Stimulated activated CD8-positive, alpha-beta memory T cell treated with anti-CD3 and anti-CD28 coated beads, Interleukin-4, amount 100 ng/mL, for 1 hour (primary cell): ENCODE measurements at places on chromosomes 1 and 21.

DNA sequence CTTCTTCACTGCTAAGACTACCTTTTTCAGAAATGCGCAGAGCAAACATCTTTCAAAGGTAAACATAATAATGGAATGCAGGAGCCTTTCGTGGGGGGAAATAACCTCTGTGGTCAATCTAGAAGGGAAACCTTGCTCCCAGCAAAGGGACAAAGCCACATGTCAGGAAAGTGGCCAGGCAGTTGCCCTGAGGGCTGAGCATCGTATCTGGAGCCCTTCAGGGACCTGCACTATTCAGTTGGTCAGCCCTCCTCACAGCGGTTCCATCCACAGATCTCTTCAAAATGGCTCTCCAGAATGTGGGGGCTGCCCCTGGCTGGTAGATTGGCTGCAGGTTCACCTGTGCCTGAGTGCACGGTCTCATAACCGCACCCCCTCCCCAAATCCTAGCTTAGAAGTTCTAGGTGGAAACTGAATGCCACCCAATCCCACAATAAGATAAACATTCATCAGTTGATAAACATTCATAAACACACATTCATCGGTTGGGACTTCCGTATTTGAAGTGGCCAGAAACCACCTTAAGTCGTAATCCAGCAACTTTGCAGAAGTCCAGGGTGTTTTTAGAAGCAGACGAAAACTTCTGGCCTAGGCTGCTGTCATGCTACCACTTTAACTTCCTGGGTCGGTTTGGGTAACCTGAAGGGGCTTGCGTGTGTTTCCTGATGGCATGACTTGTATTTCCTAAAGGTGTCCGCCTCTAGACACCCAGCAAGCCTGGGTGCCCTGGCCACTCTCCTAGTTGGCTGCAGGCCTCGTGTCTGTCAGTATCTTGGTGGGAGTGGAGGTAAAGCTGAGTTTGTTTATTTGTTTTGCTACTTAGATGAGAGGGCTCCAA lies 50.5 kb downstream of the RASSF5 start:
- no peak for DNase-seq

DNA sequence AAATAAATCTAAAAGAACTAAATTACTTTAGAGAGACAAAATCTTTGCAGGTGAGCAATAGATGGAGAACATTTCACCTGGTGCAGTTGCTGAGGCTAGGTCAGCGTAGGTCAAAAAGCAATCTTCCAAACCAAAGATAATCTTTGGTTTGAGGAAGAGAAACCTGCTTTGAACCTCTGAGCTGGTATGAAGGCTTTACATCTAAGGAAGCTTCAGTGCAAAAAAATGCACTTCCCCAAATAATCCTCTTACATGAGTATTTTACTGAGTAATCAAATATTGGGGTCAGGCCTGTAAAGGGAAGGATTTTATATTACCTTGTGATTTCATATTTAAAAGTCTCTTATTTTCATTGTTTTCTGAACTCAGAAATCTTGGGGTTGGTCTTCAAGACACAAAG lies 223.6 kb downstream of the SRGAP2C start:
- no peak for DNase-seq

DNA sequence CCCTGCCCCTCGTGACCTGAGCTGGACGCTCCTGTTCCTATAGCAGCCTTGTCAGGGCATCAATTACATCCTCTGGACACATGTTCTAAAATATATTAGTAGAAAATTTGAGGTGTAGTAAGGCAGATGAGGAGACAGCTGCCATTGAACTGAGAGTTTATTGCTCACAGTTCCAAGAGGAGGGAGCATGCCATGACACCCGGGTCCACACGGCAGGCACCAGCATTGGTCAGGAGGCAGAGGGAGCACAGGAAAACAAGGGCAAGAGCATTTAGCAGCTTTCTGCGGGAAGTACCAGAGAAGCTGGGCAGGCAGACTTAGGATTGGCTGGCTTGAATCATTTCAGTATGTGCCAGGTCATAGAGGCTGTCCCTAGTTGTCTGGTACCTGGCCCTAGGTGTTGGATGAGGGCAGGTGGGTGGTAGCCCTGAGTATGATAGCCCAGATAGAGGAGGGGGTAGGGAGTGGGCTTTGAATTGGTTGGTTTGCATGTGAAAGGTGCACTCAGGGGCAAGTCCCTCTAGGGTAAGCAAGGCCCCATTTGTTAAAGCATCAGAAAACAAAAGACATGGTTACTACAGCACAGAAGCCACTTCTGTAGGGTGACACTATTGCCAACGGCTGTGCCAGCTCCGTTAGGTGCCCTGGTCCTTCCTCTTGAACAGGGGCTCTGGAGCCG lies 223.6 kb upstream of the RAB4A start:
- DNase-seq, result no peak

GRCh38 chr1:94951509-94952208 lies 24.7 kb upstream of the CNN3 start:
- no peak for DNase-seq

DNA sequence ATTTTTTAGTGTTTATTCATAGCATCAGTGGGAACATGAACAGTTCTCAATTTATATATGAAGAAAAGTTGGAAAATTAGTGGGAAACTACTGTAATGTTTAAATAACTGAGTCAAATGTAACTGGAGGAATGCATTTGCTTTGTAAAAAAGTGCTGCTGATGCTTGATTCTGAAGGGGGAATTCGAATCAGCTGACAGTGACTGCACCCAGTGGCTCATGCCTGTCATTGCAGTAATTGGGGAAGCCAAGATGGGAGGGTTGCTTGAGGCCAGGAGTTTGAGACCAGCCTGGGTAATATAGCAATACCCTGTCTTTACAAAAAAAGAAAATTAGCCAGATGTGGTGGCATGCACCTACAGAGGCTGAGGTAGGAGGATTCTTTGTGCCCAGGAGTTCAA lies 398.4 kb downstream of the ZP4 start:
- no peak for DNase-seq

GRCh38 chr1:94962409-94963265 lies 35.7 kb upstream of the CNN3 start:
- DNase-seq, result no peak

DNA sequence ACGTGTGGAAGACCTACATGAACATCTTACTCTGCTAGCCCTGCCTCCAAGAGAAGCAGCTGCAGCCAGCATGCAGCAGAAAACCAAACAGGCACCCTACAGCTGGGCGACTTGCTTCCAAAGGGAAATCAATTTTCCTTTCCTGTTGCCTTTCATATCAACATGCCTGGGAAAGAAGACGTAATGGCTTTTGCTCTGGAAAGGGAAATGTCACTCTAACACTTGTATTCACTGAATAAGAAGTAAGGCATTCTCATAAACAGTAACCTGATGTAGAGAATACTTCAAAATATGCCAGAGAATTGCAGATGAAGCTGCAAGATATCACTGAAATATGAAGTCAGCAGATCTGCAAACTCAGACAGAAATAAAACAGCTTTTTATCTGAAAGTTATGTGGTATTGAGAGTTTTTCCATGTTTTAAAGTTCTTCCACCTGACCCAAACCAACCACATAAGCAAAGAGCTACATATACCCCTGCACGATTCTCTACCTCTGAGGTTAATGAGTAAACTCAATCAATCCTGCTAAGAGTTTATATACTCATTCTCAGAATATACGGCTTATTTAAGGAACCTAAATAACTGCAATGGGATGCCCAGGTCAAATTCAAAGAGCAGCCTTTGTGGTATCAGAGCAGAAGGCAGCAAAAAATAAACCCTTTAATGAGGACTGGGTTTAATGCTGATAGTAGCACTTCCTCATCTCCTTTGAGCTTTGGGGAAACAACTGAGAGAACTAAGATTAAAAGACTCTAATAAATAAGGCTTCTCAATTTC lies 150.9 kb downstream of the RERE start:
- no peak for DNase-seq

GRCh38 chr1:236502579-236502971 lies 21.2 kb upstream of the LGALS8 start:
- no peak for DNase-seq

DNA sequence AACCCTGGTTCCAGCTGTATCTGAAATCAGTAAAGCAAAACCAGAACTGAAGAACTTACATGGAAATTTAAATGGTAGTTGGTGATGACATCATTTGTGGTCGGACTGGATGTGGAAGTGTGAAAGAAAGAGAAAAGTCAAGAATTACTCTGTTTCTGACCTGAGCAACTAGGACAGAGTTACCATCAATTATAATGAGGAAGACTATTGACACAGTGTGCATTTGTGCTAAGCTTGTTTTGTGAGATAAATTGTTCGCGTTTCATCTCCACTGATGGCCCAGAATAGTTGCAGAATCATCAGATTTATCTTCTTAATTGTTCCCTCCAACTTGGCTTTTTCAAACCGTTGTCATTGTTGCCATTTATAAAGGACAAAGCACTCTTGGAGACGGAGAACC lies 410.6 kb upstream of the DEPDC1 start:
- DNase-seq, result no peak

GRCh38 chr1:157961805-157962762 lies 31.4 kb upstream of the KIRREL1 start:
- DNase-seq, result no peak

DNA sequence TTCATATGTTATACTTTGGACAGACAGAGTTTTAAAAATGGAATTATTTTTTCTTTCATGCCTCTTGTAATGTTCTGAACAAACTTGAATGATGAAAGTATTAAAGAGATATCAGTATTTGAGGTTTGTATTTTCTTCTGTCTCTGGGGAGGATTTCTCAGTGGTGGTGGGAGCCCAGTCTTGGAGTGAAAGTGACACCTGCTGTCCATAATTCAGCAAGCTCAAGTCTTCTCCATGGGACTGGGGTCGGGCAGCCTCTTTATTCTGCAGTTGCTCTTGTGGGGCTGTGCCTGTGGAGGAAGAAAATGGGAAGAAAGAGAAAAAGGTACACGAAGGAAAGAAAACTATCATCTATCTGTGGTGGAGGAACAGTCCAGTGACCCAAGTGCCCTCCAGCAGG lies 56.1 kb downstream of the SMYD2 start:
- DNase-seq, result no peak

DNA sequence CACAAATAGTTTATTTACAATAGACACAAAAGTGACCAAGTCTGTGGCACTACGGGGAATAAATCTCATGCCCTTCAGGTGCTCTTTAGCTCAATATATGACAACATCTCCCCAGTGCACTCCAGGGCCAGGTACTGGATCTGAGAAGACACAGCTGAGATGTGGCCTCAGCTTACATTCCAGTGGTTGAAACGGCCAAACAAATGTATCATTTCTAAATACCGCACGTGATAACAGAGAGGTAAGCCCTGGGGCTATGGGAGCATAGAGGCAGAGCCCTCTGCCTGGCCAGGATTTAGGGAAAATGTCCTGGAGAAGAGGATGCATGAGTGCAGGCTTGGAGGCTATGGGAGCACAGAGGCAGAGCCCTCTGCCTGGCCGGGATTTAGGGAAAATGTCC lies 630.5 kb downstream of the SMYD3 start:
- DNase-seq, result no peak

- DNase-seq, result no peak
These were observed 2.9 kb downstream of the QSOX1 start for GRCh38 chr1:180157576-180158057.

DNA sequence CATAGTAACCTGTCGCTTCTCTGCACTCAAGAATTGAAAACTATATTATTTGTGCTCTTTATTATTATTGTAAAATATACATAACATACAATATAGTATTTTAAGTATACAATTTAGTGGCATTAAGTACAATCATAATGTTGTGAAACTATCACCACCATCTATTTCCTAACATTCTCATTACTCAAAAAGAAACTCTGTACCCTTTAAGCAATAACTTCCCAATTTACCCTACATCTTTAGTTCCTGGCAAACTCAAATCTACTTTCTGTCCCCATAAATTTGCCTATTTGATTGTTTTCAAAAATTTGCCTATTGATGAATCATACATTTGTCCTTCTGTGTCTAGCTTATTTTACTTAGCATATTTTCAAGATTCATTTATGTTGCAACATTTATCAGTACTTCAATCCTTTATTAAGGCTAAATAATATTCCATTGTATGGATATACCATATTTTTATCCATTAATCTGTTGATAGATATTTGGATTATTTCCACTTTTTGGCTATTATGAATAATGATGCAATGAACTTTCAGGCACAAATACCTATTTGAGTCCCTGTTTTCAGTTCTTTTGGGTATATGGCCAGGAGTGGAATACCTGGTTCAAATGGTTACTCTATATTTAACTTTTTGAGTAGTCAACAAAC lies 99.6 kb upstream of the DMRTA2 start:
- DNase-seq, result no peak

DNA sequence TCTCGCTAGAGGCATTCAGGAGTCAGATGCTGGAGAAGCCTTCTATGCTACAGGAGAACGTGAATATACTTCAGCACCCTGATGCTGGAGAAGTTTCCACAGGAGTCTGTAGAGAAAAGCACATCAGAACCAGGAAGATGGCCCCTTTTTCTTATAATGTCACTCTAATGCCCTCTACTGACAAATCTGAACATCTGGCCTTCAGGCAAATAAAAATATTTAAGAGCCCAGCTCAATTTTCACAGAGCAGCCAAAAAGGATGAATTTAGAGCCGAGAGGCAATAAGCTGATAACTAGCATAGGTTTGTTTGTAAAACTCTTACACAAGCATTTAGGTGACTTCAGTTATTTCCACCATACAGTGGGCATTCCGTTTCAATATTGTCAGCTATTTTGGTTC lies 3.8 kb upstream of the RRP15 start:
- DNase-seq, result no peak

DNA sequence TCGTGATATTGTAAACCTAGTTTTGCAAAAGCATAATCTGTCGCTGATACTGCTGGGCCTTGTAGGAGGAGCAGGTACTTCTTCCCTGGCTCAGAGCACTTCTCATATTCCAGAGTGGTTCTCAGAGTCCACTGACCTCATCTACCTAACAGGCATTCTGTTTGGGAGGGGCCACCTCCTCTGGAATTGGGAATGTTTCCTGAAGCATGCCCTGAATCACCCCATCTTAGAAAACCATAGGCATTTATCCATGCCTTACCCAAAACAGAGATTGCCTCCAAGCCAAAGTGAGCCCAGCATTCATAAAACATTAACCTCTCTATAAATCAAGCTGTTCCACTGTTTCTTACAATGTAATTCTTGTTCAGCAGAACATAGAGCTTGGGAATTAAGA lies 35.1 kb downstream of the SLC44A3 start:
- DNase-seq, result no peak

- DNase-seq, result no peak
These were observed 419 bp upstream of the TSEN15 start for GRCh38 chr1:184051138-184051484.

DNA sequence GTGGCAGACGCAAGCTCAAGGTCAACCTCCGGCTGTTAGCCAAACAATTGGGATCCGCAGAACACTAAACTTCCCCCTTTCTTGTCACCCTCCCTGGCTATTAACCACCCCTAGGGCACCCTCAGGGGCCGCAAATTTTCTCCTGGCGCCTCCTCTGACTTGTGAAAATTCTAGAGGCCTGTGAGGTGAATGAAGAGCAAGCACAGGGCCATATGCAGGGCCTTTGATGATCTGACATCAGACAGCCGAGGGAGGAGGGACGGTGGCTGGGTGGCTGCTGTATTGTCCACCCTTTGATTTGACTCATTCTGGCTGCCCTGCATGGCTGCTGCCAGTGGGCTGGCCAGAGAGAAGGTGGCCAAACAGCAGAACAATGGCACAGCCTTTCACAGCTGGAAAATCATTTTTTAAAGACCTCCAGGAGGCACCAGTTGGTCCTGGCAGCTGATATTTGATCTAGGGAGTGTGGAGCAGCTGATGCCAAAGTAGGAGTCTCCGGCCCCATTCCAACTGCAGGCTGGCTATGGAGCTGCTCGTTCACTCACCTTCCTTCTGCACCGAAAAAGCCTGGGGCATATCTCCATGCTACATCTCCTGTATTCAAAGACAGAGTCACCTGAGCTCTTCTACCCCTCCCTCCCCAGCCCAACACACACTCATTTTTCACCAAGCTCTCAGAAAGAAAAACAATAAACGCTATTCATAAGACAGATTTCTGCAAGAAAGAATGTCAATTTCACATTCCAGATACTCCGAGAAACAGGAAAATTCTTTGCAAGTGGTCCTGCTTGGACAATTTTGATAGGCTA lies 44.9 kb upstream of the BARHL2 start:
- no peak for DNase-seq
